ENCODE measurements at places on chromosomes 7 and 10.

- DNase-seq = peak; percentile 59
These were observed 3.5 kb downstream of the SH2D4B start for GRCh38 chr10:80540981-80541750.

- no peak for DNase-seq
These were observed 2.6 kb downstream of the PRPF18 start for GRCh38 chr10:13589316-13589715.

DNA sequence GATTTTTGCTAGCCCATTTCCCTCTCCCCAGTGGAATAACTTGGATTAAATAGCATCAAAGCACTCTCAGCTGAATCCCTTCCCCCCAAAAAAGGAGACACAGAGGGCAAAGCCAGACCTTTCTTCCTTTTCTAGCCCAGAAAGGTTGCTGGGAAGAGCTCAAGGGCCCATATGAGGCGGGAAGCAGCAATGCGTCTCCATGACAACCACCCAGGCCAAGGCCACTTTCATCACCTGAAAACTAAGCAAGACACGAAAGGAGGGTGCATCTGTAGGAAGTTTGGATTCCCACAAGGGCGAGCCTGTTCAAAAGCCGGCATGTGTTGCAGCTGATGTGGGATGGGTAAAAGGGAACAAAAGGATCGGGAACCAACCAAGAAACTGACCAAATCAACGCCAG lies 229.1 kb downstream of the PLXNA4 start:
- no peak for DNase-seq

DNA sequence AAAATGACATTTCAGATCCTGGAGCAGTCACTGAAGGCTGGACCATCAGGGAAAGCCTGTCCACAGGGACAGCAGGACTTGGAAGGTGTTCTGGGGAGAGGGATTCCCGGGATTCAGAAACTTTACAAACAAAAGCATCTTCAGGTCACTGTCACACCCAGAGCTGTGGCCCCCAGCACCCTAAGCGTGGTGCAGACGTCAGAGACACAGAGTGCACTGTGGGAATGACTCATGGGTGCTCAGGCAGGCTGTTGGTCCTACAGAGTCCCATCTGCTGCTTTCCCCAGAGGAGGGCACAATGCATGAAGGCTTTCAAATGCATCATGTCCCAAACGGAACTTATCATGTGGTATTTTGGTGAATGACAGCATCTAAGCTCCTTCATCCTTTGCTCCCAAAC lies 13.1 kb upstream of the LRMDA start:
- DNase-seq = no peak

DNA sequence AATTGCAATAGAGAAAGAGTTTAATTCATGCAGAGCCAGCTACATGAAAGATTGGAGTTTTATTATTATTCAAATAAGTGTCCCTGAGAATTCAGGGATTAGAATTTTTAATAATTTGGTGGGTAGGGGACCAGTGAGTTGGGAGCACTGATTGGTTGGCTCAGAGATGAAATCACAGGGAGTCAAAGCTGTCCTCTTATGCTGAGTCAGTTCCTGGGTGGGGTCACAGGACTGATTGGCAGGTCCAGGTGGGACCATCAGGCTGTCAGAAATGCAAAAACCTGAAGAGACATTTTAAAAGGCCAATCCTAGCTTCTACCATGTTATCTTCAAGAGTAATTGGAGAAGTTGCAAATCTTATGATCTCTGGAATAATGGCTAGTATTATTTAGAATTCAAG lies 56.0 kb upstream of the KAT6B start:
- no peak for DNase-seq

- DNase-seq = no peak
These were observed 118.3 kb upstream of the FAM171A1 start for GRCh38 chr10:15489431-15489830.

- no peak for DNase-seq
These were observed 572.5 kb downstream of the POM121L12 start for GRCh38 chr7:53607961-53608360.

DNA sequence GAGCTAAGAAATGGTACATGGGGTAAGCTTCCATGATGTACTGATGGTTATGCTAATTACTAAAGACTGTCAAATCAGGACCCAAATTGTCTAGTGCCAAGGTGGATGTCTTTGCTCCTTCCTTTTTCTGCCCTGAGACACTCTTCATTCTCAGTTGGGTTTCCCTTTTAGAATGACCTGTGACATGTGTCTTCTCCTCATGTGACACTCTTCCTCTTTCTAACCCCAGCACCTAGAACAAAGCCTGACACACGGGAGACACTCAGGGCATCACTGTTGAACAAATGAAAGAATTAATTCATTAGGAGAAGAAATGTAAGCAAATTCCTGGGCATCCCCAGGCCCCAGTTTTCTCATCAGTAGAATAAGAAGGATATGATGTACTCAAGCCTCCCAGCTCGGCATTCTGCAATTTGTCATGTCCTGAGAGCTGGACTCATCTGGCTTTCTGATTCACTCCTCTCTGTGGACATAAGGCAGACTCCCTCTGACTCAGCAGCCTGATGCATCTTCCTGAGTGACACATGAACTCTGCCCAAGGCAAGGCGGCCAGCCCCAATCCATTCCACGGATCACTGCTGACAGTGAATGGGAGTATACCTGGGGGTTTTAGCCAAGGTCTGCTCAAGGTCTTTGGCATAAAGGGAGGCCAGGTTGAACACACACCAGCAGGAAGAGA lies 473.8 kb downstream of the KCNMA1 start:
- peak; percentile 97 for DNase-seq

DNA sequence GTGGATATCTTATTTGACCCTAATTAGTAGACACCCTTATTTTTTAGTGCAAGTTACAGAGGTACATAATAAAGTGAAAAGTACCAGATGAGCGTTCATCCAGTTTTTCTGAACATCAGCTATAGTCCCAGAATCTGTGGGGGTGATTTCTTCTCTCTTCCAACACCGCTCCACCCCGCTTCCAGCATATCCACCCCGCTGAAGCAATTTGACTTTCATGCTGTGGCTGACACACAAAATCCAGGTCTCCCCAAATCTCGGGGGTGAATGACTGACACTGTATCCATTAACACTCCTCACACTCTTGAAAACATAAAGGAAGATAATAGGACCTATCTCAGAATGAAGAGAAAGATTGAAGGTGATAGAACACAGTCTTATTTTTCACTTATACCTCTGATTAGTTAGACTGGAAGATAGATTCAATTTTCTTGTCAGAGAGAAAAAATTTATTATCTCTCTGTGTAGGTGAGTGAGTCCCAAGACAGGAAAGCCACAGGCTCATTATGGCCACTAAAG lies 143.4 kb downstream of the ANLN start:
- no peak for DNase-seq

Data from kidney capillary endothelial cell (primary cell).